Mesothelial cell of epicardium (in vitro differentiated cells): ENCODE measurements at places on chromosomes 16 and 17. TPM values are rescaled to one million over a fixed set of nuclear protein-coding genes. Genes with fewer than 3 reads are reported as not detected.
A peak's percentile ranks its signal among the peaks of the same experiment; 100 is the strongest.

DNA sequence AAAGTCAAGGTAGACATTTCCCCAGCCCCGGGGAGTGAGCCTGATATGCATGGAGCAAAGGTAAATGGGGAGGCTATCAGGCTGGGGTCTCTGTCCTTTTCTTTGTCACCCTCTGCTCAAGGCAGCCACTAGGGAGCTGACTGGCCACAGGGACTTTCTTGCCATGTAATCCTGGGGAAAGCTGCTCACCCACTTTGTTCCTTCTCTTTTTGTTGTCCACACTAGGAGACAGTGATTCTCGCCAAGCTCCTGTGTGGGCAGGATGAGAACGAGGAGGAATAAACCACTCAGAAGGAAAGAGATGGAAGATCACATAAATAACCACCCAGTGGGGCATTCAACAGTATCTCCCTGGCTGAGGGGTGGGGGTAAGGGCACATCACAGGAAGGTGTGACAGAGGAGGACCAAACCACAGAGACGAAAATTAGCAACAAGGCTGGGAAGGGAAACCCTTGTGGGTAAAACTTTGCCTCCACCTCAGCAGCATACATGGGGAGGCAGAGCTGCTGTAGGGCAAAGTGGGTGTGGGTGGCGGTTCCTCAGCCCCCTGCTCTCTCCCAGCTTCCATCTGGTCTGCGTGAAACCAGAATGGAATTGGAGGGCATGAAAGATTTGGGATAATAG is 26.2 kb upstream of the CCL1 start:
- DNase-seq = no peak

The CLEC3A gene
- not detected in 3 replicates for total RNA-seq

The C16orf96 gene
- total RNA-seq = 0.45 to 0.95 TPM (median 0.58 TPM) in 3 replicates

The IGFALS gene
- 0.34 to 0.63 TPM (median 0.35 TPM) in 3 replicates for total RNA-seq

DNA sequence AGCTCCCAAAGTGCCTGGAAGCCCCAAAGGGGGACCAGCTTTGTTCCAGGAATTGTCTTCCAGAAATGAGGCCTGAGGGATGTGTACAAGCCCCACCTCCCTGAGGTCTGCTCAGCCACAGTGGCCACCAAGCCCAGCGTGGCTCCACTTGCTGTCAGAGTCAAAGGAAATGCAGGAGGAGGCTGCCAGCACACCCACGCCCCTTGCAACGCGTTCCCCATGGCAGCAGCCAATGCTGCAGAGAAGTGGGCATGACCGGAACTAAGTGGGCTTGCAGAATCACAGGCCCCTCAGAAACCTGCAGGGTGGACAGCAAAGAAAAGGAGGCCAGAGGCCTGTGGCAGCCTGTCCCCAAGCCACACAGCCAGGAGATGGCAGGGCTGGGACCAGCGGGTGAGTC is 320.8 kb downstream of the FOXL1 start:
- no peak for DNase-seq

GRCh38 chr16:47043970-47044684 is 70.7 kb upstream of the DNAJA2 start:
- DNase-seq = no peak

The SPNS3 gene
- total RNA-seq = not detected in 3 replicates

DNA sequence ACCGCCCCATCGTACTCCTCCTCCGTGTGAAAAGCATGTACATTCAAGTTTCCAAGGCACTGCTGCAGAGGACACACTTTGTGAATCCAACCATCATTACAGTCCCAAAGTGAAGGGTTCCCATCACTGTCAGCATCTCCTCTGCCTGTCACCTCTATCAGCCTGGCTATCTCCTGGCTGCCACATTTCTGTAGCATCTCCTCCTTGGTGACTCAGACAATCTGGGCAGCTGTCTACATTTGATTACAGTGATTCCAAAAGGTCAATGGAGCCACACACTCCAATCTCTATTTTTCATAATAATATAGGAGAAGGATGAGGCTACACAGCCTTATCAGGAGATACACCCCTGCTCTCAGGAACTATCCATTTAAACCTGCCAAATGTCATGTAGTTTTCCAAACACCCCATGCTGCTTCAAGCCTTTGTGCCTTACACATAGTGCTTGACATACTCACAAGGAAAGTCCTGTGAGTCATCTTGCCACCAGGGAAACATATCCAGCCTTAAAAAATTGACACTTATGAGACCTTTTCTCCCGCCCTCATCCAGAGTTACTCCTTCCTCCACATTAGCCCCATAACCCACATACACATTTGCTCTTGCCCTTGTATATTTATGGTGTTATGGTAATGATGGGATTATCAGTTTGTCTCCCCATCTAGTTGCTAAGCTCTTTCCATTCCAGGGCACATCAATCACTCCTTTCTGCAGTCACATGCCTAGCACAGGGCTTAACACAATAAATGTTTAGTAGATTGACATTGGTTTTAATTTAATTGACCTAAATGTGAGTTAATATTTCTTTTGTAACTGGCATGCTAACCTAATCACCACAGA is 250.1 kb upstream of the CDH5 start:
- no peak for DNase-seq

- DNase-seq = no peak
Measured at GRCh38 chr17:8144401-8145231, 7.6 kb downstream of the PER1 start.

The TBC1D3E gene
- not detected in 3 replicates for total RNA-seq

DNA sequence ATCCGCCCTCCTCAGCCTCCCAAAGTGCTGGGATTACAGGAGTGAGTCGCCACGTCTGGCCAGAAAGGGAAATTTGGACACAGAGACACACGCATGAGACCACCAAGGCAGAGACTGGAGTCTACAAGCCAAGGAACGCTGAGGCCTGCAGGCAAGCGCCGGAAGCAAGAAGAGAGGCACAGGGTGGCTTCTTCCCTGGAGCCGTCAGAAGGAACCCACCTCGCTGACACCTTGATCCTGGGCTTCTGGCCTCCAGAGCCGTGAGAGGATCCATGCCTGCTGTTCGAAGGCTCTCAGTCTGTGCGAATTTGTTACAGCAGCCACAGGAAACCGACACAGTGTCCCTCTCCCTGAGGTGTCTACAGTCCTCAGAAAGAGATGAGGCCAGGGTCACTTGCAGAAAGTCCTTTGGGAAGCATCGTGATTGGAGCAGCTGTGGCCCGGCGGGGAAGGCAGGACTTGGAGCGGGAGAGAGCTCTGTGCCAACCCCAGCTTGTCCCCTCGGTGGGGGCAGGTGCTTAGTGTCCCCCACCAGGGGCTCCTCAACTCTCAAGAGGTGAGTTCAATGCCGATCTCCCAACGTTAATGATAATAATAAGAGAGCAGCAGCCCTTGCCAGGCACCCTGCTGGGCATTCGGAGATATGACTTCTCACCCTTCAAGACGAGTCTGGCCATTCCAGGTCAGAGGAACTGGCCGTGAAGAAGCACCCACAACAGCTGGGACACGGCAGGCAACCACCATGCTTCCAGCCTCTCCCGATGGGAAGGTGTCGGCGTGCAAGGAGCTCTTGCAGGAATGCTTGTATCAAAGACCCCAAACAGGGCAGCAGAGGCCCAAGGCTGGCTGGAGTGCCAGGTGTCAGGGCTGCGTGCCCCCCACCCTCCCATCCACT is 68.4 kb upstream of the TNRC6C start:
- no peak for DNase-seq

GRCh38 chr17:82655038-82655479 is 6.8 kb upstream of the WDR45B start:
- DNase-seq = no peak

DNA sequence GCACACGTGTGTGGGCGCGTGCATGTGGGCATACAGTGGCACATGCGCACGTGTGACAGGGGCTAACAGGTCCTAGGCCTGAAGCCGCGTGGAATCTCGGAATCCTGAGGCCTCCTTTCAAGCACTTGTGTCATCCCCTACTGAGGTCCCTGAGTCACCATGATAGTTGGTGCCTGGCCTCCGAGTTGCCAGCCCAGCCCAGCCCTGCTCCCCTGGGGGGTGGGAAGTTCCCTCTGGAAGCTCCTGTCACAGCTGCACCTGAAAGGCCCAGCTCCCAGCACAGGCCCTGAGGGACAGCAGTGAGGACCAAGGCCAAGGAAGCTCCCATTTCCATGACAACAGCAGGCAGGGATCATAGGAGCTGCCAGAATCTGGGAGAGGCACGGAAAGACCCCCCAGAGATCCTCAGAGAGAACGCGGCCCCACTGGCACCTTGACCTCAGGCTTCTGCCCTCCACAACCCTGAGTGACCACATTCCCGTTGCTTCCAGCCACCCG is 35.4 kb upstream of the ENPP7 start:
- DNase-seq = no peak

DNA sequence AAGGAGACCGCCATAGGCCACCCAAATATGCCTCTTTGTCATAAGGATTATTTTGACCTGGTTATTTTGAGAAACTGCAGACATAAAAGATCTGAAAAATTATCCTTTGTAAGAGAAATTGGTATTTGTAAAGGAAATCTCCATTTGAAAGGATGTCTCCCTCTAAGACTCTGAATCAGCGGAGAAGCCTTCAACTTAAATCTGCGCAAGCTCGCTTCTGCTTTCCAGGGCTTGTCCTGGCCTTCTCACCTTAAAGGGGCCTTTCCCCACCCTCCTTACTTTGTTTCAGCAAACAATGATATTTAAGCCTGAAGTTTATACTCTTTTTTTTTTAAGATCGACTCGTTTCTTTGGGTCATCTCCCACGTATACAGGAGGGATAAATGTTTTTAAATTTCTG is 34.5 kb downstream of the HSBP1 start:
- no peak for DNase-seq

DNA sequence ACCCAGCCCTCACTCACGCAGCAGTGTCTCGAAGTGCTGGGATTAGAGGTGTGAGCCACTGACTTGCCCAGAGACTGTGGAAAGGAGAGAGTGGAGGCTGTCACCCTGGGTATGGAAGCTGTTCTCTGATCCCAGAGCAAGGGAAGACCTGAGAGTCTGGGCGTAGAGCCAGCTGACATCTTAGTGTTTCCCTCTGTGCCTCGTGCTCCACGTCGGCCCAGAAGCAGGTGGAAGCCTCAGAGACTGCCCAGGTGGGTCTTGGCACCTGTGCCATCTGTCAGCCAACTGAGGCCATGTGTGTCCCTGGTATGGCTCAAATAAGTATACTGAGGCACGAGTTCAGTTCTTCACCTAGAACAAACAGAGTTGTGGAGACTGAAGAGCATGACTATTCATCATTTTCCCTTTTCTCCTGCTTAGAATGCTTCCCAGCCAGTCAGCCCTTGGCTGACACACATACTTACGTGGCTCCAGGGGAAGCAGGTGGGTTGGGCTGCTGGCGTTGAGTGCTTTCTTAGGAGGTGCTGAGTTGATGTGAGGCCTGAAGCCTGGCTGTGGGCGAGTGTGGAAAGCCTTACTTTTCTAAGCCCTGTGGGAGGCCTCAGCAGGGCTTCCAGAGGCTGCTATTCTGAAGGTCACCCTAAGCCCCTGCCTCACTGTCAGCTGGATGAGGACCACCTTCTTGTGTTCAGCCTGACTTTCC is 8.1 kb downstream of the CTRL start:
- DNase-seq = no peak

DNA sequence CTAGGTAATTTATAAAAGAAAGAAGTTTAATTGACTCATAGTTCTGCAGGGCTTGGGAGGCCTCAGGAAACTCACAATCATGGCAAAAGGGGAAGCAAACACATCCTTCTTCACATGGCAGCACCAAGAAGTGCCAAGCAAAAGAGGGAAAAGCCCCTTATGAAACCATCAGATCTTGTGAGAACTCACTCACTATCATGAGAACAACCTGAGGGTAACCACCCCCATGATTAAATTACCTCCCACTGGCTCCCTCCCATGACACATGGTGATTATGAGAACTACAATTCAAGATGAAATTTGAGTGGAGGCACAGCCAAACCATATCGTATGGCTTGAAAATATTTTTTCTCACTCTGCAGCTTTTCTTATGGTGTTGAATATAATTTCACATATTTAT is 151.7 kb downstream of the ANKFN1 start:
- DNase-seq = no peak

DNA sequence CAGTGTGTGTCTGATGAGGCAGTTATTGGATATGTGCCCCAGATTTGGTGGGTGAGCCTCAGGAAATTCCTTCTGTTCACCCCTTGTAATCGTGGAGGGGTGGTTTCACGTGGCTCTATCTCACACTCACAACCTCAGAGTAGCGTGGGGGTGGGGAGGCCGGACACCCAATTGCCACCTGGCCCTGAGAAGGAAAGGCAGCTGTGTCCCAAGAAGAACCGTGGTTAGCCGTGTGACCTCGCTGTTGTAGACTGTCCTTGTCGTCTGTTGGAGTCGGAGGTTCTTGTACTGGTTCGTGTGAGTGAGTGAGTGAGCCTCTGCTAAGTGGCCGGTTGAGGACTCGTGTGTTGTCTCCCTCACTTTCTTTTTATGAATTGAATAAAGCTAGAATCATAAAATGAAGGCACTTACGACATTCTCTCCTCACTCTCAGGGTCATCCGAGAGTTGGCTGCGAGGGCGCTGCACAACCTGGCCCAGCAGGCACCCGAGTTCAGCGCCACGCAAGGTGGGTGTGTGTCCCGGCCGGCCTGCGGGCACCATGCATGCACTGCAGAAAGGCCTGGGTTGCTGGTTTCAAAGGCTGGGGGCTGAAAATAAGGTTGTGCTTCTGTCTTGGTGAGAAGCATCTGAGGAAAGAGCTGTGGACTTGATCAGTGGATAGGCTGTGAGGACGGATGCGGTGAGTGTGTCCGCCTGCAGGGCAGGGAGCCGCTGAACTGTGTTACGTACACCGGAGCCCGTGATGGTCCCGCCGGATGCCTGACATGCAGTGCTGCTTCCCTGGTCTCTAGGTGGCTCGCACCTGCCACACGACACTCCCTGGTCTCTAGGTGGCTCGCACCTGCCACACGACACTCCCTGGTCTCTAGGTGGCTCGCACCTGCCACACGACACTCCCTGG is 63.4 kb upstream of the ZNF750 start:
- DNase-seq = no peak

GRCh38 chr16:21283521-21284289 is 5.6 kb upstream of the CRYM start:
- DNase-seq = peak; percentile 54

- DNase-seq = no peak
Measured at GRCh38 chr17:1104222-1104621, 75.6 kb downstream of the ABR start.

GRCh38 chr17:48722915-48723422 is at the start of gene PRAC2:
TSS of gene PRAC2 (plus strand) at chr17:48723185. CDS start at chr17:48724411, 1,226 bp downstream.
- DNase-seq = no peak

GRCh38 chr16:88686062-88686438 is 257 bp downstream of the SNAI3 start:
- no peak for DNase-seq

DNA sequence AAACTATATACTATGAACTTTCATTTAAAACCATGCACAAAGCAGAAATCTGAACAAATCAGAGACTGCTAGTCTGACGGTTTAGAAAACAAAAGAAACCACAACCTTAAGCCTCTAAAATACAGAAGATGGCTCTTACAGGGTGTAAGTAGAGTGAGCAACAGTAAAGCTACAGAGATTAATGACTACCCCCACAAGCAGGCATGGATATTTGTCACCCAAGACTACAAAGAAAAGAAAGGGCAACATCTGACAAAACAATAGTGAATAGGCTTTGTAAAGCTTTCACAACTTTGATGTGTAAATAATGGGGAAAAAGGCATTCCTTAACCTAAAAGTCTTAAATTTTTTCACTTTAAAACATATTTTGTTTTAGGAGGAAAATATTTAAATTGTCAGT is 75.0 kb downstream of the SPAG9 start:
- no peak for DNase-seq
